T-cell (primary cell): ENCODE measurements at places on chromosomes 6 and 20.
A peak's percentile ranks its signal among the peaks of the same experiment; 100 is the strongest.

DNA sequence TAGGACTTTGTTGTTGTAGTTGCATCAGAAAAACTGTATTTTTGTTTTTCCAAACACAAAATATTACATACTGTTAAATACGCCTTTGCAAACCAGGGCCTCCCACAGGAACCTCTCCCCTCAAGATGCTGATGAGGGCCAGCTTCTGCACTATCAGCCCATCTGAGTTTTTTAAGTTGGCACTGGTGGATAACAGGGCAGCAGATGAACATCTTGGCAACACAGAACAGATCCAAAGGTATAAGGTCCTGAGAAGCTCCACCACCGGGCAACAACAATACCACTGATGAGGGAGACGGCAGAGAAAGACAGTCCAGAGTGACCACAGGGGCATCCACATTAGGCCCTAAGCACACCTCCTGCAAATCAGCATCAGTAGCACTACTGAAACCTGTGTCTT lies 177.7 kb downstream of the DLL1 start:
- no peak for DNase-seq
- no peak overlapping the region for H3K27ac ChIP-seq
- no peak overlapping the region for H3K4me3 ChIP-seq

DNA sequence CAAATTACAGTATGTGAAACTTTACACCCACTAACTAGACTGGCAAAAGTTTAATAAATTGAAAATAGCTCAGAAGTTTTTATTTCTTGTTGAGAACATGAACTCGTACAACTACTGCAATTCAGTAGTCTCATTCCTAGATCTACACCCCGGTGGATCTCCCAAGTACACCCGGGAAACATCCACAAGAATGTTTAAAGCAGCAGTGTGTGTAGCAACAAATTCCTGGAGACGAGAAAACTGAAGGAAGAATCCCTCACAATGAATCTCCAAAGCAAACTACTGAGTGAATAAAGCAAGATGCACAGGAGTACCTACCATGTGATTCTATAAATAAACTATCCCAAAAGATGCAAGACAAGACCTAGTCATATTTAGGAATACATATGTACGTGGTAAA lies 954.0 kb upstream of the MAP3K7 start:
- H3K36me3 ChIP-seq, result no peaks in the 10 kb centered on the region
- H3K27ac ChIP-seq, result no peak overlapping the region
- no peak overlapping the region for H3K4me3 ChIP-seq
- no peaks in the 10 kb centered on the region for H3K4me1 ChIP-seq
- H3K27me3 ChIP-seq, result no peaks in the 10 kb centered on the region

DNA sequence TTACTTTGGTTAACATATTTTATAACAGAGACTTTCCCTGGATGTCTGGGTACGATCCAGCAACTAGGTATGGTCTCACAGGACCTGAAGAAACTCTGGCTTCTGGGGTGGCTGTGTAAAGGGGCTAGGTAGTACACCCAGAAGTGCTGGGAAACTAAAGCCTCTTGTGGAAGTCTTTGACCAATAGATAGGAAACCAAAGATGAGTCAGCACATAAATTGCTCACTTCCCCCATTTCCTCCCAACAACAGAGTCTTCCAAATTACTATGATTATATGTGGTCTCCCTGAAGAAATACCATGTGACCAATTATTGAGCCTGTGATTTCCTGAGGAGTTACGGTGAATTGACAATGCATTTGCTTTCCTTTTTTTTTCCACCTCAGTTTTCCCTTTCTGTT lies 26.8 kb upstream of the TBX18 start:
- H3K4me1 ChIP-seq, result no peaks in the 10 kb centered on the region
- no peaks in the 10 kb centered on the region for H3K36me3 ChIP-seq
- DNase-seq, result no peak
- no peaks in the 10 kb centered on the region for H3K27me3 ChIP-seq
- H3K27ac ChIP-seq, result no peak overlapping the region

GRCh38 chr6:33815854-33816253 lies 12.1 kb upstream of the MLN start:
- H3K36me3 ChIP-seq, result no peaks in the 10 kb centered on the region
- no peak for DNase-seq
- H3K4me3 ChIP-seq, result no peak overlapping the region
- no peak overlapping the region for H3K27ac ChIP-seq

DNA sequence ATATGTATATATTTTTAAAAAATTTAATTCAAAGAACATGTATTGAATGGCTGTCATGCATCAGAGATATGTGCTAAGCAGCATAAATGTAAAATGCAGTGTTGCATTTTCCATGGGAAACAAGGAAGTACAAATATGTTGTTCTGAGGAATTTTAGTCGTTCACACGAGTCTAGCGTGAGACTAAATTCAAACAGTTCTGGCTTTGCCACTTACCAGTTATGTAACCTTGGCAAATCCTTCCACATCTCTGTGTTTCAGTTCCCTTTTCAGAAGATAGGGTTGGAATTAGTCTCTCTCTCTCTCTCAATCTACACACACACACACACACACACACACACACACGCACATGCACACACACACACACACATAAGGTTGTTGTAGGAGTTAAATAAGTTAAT lies 305.4 kb downstream of the UTRN start:
- no peaks in the 10 kb centered on the region for H3K27me3 ChIP-seq
- no peaks in the 10 kb centered on the region for H3K4me1 ChIP-seq

GRCh38 chr6:52725535-52726192 lies 37.6 kb downstream of the GSTA2 start:
- no peak overlapping the region for H3K4me3 ChIP-seq
- no peaks in the 10 kb centered on the region for H3K36me3 ChIP-seq
- no peaks in the 10 kb centered on the region for H3K4me1 ChIP-seq
- no peak for DNase-seq

GRCh38 chr6:134057478-134057877 lies 5.1 kb upstream of the SLC2A12 start:
- H3K27me3 ChIP-seq, result no peaks in the 10 kb centered on the region
- no peak overlapping the region for H3K4me3 ChIP-seq
- DNase-seq, result no peak
- H3K4me1 ChIP-seq, result no peaks in the 10 kb centered on the region
- H3K36me3 ChIP-seq, result no peaks in the 10 kb centered on the region

DNA sequence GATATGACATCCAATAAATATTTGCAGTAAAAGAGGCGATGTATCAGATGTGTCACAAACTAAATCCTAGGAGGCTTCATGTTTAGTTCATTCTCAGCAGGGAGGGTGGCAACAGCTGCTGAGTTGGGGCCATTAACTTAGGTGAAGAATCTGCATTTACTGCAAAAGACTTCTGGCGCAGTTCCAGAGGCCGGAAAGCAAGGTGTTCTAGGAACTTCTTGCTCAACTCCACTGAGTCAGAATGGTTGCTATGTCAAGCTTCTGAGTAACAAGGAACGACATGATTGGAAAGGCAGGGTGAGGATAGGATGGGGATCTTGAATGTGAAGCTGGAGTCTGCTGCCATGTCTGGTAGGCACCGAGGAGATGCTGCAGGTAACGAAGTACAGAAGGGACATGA lies 11.7 kb downstream of the ADNP start:
- no peak for DNase-seq
- H3K36me3 ChIP-seq, result peaks cover 3% of the 10 kb centered on the region
- H3K4me1 ChIP-seq, result peaks cover 28% of the 10 kb centered on the region
- H3K4me3 ChIP-seq, result no peak overlapping the region

- no peak overlapping the region for H3K27ac ChIP-seq
- H3K27me3 ChIP-seq, result no peaks in the 10 kb centered on the region
- no peak overlapping the region for H3K4me3 ChIP-seq
- DNase-seq, result no peak
Observed at GRCh38 chr20:1524004-1524403, 32.8 kb upstream of the SIRPB2 start.

DNA sequence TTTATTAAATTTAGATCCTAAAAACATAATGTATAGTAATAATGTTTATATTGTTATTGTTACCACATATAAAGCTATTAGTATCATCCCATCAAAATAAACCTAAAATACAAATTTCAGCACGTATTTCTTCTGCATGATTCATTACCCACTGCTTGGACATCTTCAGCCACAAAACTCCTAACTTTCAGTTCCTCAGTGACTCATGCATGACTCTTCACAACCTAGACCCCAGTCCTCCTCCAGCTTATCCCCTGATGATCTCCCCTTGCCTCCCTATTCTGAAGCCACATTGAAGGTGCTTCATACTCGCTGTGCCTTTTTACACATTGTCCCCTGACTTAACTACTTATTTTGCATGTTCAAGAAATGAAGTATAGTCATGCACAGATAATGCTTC lies 11.2 kb upstream of the GPRC6A start:
- no peaks in the 10 kb centered on the region for H3K36me3 ChIP-seq
- DNase-seq, result no peak
- no peak overlapping the region for H3K27ac ChIP-seq
- no peak overlapping the region for H3K4me3 ChIP-seq
- H3K4me1 ChIP-seq, result no peaks in the 10 kb centered on the region

DNA sequence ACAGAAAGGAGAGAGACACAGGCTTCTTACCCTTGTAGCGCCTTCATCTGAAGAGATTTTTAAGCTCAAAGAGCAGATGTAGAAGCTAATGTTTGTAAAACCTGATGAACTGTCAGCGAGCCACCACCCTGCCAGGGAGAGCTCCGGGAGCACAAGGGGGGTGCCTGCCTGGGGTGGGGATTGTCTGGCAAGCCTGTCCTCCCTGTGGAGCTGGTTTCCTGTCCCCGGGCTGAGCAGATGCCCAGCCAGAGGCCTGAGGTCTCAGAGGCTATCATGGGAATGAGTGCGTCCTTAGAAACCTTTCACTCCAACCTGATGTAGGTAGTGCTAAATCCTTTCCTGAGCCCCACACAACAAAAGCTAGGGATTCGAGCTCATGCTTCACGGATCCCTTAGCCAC lies 41.9 kb upstream of the NR2E1 start:
- peaks cover 10% of the 10 kb centered on the region for H3K4me1 ChIP-seq
- H3K27me3 ChIP-seq, result peaks cover 53% of the 10 kb centered on the region
- no peak for DNase-seq
- H3K27ac ChIP-seq, result no peak overlapping the region
- no peak overlapping the region for H3K4me3 ChIP-seq

DNA sequence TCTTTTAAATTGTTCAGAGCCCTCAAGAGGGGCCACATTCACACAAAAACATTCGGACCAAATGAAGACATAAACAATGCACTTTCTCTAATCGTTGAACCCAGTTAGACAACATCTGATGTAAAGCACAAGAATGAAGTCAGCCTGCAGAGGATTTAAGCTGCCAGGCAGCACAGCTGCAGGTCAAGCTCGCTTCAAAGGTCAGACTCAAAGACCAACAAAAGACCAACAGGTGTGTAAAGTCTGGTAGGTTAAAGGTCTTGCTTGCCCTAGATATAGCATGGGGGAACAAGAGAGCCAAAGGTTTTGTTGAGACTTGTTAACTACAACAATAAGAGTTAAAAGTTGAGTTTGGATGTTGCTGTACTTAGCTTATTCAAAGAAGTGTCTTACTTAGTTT lies 26.7 kb upstream of the MYLIP start:
- H3K4me1 ChIP-seq, result no peaks in the 10 kb centered on the region
- H3K4me3 ChIP-seq, result no peak overlapping the region
- no peaks in the 10 kb centered on the region for H3K36me3 ChIP-seq
- H3K27ac ChIP-seq, result no peak overlapping the region
- no peaks in the 10 kb centered on the region for H3K27me3 ChIP-seq
- DNase-seq, result no peak

DNA sequence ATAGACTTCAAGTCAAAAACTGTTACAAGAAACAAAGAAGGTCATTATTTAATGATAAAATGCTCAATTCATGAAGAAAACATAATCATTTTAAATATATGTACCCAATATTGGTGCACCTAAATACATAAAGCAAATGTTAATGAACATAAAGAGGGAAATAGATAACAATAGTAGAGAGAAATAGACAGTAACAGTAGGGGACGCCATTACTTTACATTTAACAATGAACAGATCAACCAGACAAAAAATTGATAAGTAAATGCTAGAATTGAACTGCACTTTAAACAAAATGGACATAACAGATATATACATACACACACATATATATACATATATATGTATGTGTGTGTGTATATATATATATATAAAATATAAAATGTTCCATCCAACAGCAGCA lies 37.4 kb downstream of the IL22RA2 start:
- H3K4me1 ChIP-seq, result no peaks in the 10 kb centered on the region
- no peaks in the 10 kb centered on the region for H3K27me3 ChIP-seq
- no peak overlapping the region for H3K27ac ChIP-seq
- no peaks in the 10 kb centered on the region for H3K36me3 ChIP-seq

- no peak overlapping the region for H3K27ac ChIP-seq
- H3K4me3 ChIP-seq, result peak overlapping the region; percentile 41
- H3K36me3 ChIP-seq, result no peaks in the 10 kb centered on the region
- H3K4me1 ChIP-seq, result peaks cover 18% of the 10 kb centered on the region
Observed at GRCh38 chr6:36840432-36841403, 1.5 kb upstream of the CPNE5 start.

DNA sequence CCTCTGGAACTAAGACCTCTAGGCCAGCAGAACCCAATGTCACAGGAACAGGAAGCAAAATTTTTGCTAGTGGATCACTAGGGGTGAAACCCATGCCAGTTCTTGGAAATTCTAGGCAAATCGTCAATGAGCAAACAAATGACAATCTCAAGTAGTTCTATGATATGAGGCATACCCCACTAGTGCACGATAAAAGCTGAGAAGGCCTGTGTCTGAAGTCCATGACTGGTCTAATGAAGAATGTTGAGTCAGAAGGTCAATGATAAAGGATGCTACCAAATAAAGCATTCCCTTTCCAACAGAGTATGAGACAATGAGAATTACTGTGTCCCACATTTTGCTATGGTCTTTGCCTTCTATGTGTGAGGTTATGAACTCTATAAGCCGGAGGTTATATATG lies 149.4 kb upstream of the NOX3 start:
- no peaks in the 10 kb centered on the region for H3K4me1 ChIP-seq
- no peaks in the 10 kb centered on the region for H3K36me3 ChIP-seq
- no peak overlapping the region for H3K27ac ChIP-seq
- no peaks in the 10 kb centered on the region for H3K27me3 ChIP-seq
- H3K4me3 ChIP-seq, result no peak overlapping the region

DNA sequence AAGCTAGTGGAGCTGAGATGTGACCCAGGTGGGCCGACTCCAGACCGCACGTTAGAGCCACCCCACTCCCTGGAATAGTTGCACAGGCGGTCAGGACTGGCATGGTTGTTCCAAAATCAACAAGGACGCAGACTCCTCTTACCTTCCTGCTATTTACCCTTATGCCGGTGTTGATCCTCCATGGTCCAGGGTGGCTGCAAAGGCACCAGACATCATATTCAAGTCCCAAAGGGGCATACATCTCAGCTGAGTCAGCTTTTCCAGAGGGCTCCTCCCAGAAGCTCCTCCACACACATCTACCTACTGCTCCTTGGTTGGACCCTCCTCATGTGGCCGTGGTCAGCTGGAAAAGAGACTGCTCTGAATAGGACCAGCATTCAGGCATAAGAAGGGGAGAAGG lies 112.2 kb downstream of the SYCP2 start:
- H3K36me3 ChIP-seq, result no peaks in the 10 kb centered on the region
- no peak overlapping the region for H3K27ac ChIP-seq
- no peaks in the 10 kb centered on the region for H3K4me1 ChIP-seq
- peaks cover 17% of the 10 kb centered on the region for H3K27me3 ChIP-seq
- no peak for DNase-seq

DNA sequence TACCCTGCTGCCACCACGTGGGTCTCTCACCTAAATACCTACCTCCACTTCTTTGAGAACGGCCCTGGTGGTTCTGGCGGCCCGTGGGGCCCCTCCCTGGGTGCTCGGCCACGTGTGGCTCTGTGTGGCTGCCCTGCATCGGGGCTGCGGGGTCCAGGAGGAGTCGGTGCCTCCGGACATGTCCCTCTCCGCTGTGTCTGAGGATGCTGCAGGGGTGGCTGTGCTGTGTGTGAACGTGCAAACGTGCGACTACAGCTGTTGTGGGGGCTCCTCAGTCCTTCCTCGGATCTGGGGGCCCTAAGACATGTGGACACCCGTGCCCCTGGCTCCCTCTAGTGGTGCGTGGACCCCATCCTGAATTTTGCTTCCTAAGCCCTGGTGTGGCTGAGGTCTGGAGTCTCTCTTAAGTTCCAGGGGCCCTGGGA lies 691.8 kb downstream of the QKI start:
- no peaks in the 10 kb centered on the region for H3K4me1 ChIP-seq
- H3K36me3 ChIP-seq, result no peaks in the 10 kb centered on the region
- H3K4me3 ChIP-seq, result no peak overlapping the region
- H3K27ac ChIP-seq, result no peak overlapping the region
